ENCODE measurements at places on chromosomes 6 and 20. TPM values are rescaled to one million over a fixed set of nuclear protein-coding genes. Genes with fewer than 3 reads are reported as not detected.
A peak's percentile ranks its signal among the peaks of the same experiment; 100 is the strongest.

GRCh38 chr6:90160013-90160412 is 136.6 kb downstream of the BACH2 start:
- peaks cover 9% of the 10 kb centered on the region for H3K4me1 ChIP-seq
- no peaks in the 10 kb centered on the region for H3K27me3 ChIP-seq
- no peak for DNase-seq
- H3K27ac ChIP-seq = no peak overlapping the region
- no peak overlapping the region for H3K4me3 ChIP-seq
- H3K36me3 ChIP-seq = no peaks in the 10 kb centered on the region

- H3K27me3 ChIP-seq = no peaks in the 10 kb centered on the region
- H3K36me3 ChIP-seq = no peaks in the 10 kb centered on the region
- no peak for DNase-seq
- peaks cover 4% of the 10 kb centered on the region for H3K4me1 ChIP-seq
- H3K27ac ChIP-seq = no peak overlapping the region
- no peak overlapping the region for H3K4me3 ChIP-seq
These were observed 5.2 kb upstream of the NRSN2 start for GRCh38 chr20:341682-342081.

GRCh38 chr6:107624541-107624940 is 134.6 kb downstream of the SOBP start:
- H3K4me3 ChIP-seq = no peak overlapping the region
- H3K27me3 ChIP-seq = no peaks in the 10 kb centered on the region
- H3K27ac ChIP-seq = no peak overlapping the region
- no peaks in the 10 kb centered on the region for H3K36me3 ChIP-seq

DNA sequence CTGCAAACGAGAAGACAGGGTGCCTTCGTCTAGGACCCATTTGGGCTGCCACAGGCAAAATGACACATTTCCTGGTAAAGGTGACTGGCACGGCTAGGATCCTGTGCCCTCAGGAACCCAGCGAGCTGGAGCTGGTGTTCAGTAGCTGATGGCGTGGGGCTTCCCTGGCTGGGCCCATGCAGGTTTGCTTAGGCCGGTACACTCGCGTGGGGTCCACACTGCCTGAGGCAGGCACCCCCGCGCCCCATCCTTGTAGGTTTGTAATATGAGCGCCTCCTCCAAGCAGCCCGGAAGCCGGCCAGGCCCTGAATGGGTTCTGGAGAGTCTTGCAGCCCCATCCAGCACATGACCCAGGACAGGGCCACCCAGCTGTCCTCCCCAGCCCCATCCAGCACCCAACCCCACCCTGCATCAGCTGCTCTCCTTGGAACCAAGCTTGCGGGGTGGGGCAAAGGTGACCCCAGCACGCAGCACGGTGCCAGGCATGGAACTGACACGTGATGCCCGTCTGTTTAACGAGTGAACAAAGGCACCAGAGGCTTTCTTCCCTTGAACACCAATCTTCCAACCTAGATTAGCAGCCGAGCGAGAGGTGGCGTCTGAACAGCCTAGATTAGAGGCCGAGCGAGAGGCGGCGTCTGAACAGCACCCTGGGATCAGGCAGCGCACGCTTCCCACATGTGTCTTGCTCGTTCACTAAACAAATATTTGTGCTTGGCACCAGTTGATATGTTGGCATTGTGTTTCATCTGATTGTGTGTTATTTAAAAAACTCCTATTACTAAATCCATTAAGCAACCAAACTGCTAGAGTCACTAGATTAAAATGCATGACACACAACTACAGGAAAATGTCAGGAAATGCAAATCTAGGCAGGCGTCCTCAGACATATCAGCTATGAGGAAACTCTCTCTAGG is 112.1 kb downstream of the DLL1 start:
- H3K27me3 ChIP-seq = no peaks in the 10 kb centered on the region
- no peak for DNase-seq
- H3K4me1 ChIP-seq = peaks cover 7% of the 10 kb centered on the region
- H3K27ac ChIP-seq = no peak overlapping the region
- no peak overlapping the region for H3K4me3 ChIP-seq

The MYCT1 gene
- polyA plus RNA-seq = 17.9 TPM

The TTI1 gene
- 18.8 TPM for polyA plus RNA-seq

DNA sequence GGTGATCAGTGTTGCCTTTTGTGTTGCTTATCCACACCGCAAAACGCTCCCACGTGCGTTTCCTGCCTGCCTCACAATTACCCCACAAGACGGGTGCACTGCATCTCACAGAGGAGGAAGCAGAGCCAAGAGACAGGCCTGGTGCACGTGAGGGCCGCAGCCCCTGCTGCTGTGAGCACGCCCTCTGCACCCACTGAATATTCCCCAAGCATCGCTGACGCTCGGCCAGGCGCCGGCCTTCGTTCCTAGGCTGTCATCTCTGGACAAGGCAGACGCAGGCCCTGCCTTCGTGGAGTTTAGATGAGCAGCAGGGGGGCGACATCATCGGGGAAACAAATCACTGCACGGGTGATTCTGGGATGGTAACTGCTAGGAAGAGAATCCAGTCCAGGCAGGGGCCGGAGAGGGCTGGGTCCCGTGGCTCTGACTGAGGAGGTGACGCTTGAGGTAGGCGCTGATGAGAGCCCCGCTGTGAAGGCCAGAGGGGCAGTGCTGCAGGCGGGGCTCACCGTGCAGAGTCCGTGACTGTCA is 162.4 kb upstream of the QKI start:
- no peaks in the 10 kb centered on the region for H3K36me3 ChIP-seq
- H3K27me3 ChIP-seq = no peaks in the 10 kb centered on the region
- no peak overlapping the region for H3K4me3 ChIP-seq
- no peaks in the 10 kb centered on the region for H3K4me1 ChIP-seq
- H3K27ac ChIP-seq = no peak overlapping the region

The DNAH8 gene
- polyA plus RNA-seq = 0.02 TPM

DNA sequence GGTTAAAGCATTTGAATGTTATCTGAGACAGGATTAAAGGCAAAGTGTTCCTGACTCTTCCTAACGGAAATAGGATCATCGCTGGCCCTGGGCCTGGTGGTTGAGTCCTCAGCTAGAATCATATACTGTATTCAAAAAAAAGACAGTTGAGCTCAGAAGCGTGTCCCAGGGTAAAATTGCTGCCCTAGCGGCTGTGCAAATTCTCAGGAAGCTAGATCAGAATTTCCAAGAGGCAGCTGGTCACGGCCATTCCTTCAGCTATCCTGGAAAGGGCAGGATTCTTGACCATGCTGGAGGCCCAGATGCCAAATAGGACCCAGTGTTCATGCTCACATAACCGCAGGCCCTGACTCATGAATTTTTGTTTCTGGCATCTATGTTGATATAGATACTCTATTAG is 67.4 kb downstream of the STMND1 start:
- H3K4me3 ChIP-seq = no peak overlapping the region
- no peak overlapping the region for H3K27ac ChIP-seq
- DNase-seq = no peak
- no peaks in the 10 kb centered on the region for H3K27me3 ChIP-seq
- no peaks in the 10 kb centered on the region for H3K36me3 ChIP-seq
- no peaks in the 10 kb centered on the region for H3K4me1 ChIP-seq

The MLN gene
- not detected for polyA plus RNA-seq

DNA sequence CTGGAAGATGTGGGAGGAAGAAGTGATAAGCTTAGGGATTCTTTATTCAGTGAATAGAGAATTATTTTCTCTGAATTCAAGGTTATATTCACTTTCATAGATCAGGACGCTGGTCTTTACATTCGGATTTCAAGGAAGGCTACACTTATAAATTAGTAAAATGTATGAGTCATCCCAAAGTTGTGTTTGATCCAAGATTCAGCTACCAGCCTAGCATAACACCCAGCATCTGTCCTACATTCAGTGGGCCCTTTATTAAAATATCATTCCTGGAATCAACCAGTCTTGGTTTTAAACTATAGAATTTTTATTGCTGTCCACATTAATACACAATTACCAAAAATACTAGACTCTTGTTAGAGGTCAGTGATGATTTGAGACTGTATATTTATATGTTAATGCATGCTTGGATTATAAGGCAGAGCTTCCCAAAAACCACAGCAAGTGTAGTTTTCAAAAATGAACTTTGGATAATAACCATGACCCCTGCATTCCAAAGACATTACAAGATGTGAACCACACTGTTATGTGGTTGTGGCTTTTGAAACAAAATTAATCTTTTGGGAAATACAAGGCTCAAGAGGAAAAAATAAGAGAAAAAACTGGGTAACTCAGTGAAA is 210.7 kb upstream of the CNR1 start:
- H3K27ac ChIP-seq = no peak overlapping the region
- no peak overlapping the region for H3K4me3 ChIP-seq
- H3K36me3 ChIP-seq = no peaks in the 10 kb centered on the region
- no peak for DNase-seq
- peaks cover 16% of the 10 kb centered on the region for H3K4me1 ChIP-seq
- H3K27me3 ChIP-seq = no peaks in the 10 kb centered on the region

The PHACTR1 gene
- polyA plus RNA-seq = 0.79 TPM

The FLRT3 gene
- polyA plus RNA-seq = 9.0 TPM

GRCh38 chr6:167298127-167298526 is 7.0 kb downstream of the UNC93A start:
- H3K4me3 ChIP-seq = no peak overlapping the region
- no peak for DNase-seq
- H3K36me3 ChIP-seq = no peaks in the 10 kb centered on the region
- no peaks in the 10 kb centered on the region for H3K27me3 ChIP-seq

- no peaks in the 10 kb centered on the region for H3K4me1 ChIP-seq
- H3K27me3 ChIP-seq = no peaks in the 10 kb centered on the region
- peak; percentile 31 for DNase-seq
- no peak overlapping the region for H3K27ac ChIP-seq
- no peaks in the 10 kb centered on the region for H3K36me3 ChIP-seq
These were observed 20.4 kb upstream of the EFHC1 start for GRCh38 chr6:52399511-52400312.

The GNMT gene
- polyA plus RNA-seq = 1.1 TPM

GRCh38 chr20:35263532-35264341 is 14.2 kb downstream of the MMP24OS start:
- no peak overlapping the region for H3K27ac ChIP-seq
- no peaks in the 10 kb centered on the region for H3K27me3 ChIP-seq
- no peaks in the 10 kb centered on the region for H3K36me3 ChIP-seq
- no peak overlapping the region for H3K4me3 ChIP-seq

The RBPJL gene
- polyA plus RNA-seq = not detected

The DNMT3B gene
- polyA plus RNA-seq = 1.0 TPM

GRCh38 chr6:64874776-64875175 is 832.2 kb downstream of the EYS start:
- DNase-seq = no peak
- H3K27ac ChIP-seq = no peak overlapping the region
- H3K36me3 ChIP-seq = no peaks in the 10 kb centered on the region
- no peaks in the 10 kb centered on the region for H3K4me1 ChIP-seq

The RAB32 gene
- 27.7 TPM for polyA plus RNA-seq

DNA sequence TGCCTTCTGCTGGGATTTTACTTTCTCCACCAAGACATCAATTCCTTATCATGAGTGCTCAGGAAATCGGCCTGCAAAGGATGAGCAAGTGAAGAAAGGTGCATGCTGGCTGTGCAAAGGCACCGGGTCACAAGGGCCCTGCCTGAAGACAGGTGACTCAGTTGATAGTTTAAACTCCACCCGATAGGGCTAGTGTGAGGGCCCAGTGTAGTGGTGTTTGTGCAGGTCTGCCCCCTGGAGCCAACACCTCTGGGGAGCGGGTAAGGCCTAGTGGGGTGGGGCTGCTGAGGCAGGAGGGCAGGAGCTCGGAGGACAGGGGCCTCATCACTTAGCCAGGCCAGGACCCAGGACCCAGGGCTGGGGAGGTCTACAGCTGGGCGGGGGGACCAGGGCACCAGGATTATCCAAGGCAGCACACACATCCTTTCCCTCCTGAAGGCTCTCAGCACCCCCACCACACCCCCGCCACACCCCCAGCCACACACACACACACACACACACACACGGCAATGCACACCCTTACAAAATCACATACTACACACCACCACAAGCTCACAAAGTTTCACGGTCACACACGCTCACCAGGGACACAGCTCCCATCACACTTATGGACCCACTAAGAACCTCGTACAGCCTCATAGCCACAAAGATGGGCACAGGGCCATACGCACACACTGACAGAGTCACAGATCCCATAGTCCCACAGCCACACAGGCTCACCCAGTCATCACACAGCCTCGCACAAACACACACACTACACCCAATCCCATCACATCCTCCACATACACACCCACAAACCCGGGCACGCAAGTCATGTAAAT is 75.4 kb downstream of the GRM4 start:
- no peak overlapping the region for H3K27ac ChIP-seq
- H3K4me3 ChIP-seq = no peak overlapping the region
- no peaks in the 10 kb centered on the region for H3K27me3 ChIP-seq
- no peaks in the 10 kb centered on the region for H3K36me3 ChIP-seq
- peaks cover 6% of the 10 kb centered on the region for H3K4me1 ChIP-seq
- DNase-seq = no peak

DNA sequence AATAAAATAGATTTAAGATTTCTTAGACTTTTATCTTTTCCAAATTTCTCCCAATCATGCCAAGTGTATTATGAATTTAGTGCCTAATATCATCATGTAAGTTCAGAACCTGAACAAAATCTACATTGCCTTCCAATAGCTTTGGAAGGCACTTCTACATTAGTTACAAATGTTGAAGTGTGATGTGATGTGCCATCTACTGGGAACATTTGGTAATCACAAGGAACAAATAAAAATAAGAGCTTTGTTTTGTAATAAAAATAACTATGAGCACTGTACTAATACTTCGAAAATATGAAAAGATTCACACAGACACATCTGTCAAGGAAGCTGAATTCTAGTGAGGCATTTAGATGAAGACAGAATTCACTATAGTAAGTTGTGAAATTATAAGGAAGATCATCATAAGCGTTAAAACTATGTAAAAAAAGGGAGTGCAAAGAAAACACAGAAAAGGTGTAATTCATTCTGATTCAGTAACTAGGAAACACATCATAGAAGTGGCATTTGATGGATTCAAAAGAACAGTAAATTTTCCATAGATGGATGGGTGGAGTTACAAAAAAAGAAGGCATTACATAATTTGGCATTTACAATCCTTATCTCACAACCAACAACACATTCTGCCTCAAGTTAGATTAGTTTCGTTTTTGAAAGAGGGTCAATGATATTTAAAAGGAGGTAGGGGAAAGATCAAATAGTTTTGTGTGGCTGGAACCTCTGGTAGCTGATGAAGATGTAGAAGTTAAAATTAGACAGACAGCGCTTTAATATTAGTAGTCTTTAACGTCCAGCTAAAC is 161.0 kb downstream of the ASCC3 start:
- no peak for DNase-seq
- no peaks in the 10 kb centered on the region for H3K4me1 ChIP-seq
- H3K36me3 ChIP-seq = no peaks in the 10 kb centered on the region
- H3K27ac ChIP-seq = no peak overlapping the region
- H3K27me3 ChIP-seq = no peaks in the 10 kb centered on the region
